GM23248 (cell line): ENCODE measurements at places on chromosomes 2 and 18.
A peak's percentile ranks its signal among the peaks of the same experiment; 100 is the strongest.

GRCh38 chr2:233458031-233458610 is 103.8 kb downstream of the DGKD start:
- DNase-seq = no peak

GRCh38 chr2:43121580-43122314 is 104.7 kb downstream of the ZFP36L2 start:
- DNase-seq = no peak

DNA sequence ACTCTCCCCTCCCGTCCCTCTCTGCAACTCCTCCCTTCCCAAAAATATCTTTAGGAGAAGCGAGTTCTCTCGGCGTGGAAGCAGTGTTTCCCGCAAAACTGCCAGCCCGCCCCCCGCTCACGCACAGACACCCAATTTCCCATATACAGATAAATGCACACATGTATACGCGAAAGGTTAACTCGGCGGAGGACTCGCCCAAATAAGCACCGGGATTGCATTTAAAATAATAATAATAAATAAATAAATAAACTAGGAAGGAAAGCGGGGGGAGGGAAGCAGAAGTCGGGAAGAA is 70.0 kb upstream of the PSMD14 start:
- DNase-seq = peak; percentile 29

- DNase-seq = peak; percentile 23
Observed at GRCh38 chr2:650343-651310, 26.6 kb downstream of the TMEM18 start.

- no peak for DNase-seq
Observed at GRCh38 chr2:167826906-167827305, 420.5 kb downstream of the STK39 start.

DNA sequence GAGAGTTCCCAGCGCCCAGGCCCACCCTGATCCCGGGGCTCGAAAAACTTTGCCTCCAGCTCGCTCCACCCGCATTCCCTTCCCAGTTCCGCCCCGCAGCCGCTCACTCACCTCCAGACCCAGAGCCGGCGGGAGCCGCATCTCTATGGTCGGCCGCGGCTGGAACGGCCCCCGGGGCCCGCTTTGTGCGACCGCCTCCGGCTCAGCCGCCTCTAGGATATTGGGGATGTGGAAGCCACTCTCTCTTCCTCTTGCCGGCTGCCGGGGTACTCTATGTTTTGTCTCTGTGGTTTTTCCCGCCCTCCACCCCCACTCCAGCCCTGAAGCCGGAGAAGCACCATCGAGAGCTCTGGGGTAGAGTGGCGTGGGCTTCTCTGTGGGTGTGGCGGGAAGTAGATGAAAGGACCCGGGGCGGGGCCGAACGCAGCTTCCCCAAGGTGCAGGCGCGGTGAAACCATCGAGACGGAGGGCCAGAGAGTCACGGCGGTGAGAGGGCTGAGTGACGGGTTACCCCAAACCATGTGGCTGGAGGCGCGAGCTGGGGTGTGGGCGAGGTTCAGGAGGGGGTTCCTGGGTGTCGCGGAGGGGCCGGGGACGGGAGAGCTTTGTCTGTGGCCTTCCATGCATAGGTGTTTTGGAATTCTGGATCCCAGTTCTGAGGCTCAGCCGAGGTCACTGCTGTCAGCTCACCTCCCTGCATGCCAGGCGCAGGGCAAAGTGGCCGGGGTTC is at the start of the genes BCS1L and ZNF142:
Gene BCS1L (plus strand): TSS at position 426 of the 730 bp plus-strand sequence. CDS start 1,305 bp downstream, outside the sequence.
Gene ZNF142 (minus strand): TSS at position 366 of the 730 bp plus-strand sequence. CDS start 3,194 bp downstream, outside the sequence.
- peak; percentile 87 for DNase-seq

DNA sequence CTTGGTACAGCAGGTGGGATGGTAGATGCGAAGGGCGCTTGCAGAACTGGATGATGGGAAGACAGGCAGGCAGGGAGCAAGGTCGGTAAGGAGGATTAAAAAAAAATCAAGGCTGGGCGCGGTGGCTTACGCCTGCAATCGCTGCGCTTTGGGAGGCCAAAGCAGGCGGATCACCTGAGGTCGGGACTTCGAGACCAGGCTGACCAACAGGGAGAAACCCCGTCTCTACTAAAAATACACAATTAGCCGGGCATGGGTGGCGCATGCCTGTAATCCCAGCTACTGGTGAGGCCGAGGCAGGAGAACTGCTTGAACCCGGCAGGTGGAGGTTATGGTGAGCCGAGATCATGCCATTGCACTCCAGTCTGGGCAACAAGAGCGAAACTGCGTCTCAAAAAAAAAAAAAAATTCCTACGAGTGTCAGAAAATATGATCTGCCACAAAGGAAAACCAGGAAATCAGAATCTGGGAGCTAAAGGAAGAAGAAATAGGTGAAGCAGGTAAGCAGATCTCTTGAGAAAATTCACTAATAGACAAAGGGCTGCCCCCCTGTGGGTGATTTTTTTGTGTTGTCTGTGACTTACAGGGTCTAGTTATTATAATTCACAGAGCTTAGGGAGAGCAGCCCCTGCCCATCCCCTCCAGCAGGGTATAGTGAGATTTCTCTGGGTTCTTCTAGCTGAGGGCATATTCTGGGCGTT is 46.2 kb downstream of the C2orf42 start:
- DNase-seq = no peak
